ENCODE measurements at places on chromosomes 2 and 18.

DNA sequence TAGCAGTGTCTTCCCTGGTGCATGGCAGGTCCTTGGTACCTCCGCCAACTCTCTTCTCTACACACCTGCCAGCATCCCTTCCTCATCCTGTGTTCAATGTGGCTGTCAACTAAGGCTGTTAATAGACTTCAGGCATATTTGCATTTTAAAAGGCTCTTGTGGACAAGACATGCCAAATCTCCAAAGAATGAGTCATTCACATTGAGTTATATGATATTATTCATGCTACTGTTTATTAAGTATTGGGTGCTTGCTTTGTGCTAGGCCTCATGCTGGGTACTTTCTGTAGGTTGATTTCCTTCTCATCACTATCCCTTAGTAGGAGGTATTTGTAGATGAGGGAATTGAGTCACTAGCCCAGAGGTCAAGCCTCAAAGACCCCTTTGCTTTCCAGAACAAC lies 5.2 kb downstream of the MYO1B start:
- DNase-seq = no peak

GRCh38 chr18:789397-789796 lies 22.6 kb downstream of the YES1 start:
- no peak for DNase-seq

- DNase-seq = no peak
Measured at GRCh38 chr2:101899871-101900270, 91.9 kb upstream of the IL1R2 start.

DNA sequence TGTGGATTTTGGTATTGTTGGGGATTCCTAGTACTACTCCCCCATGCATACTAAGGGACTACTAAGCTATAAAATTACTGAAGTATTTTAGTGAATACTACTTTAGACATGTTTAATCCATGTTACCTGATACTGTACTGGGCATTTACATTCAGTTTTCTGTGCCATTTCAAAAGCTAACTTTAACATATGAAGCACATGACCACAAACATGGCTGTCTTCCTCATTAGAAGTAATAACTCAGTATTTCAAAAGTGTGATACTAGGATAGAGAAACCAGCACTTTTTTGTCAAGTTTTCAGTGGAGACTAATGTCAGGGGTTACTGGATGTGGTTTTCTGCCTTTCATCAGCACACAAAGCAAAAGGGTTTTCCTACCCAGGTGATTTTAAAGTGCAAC lies 27.9 kb downstream of the WDR33 start:
- no peak for DNase-seq

GRCh38 chr18:12857215-12857905 lies 26.7 kb downstream of the PTPN2 start:
- no peak for DNase-seq

DNA sequence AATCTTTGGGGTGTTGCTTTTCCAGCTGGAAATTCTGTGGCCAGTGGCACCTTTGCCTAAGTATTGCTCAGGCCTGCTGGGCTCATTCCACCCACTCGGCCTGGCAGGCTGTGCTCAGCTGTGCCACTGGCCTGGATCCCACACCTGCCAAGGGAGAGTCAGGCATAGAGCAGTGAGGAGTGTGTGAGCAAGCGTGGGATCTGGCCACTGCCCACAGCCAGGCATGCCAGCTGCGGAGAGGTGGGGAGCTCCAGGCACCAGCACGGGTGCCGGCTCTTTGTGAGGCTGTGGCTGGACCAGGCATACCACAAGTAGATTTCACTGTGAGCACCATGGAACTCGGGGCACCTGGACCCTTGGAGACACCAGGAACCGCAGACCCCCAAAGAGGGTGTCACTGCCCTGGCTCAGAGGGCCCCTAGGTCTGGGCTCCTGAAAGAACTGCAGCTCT lies 118.1 kb upstream of the MAP2 start:
- no peak for DNase-seq

DNA sequence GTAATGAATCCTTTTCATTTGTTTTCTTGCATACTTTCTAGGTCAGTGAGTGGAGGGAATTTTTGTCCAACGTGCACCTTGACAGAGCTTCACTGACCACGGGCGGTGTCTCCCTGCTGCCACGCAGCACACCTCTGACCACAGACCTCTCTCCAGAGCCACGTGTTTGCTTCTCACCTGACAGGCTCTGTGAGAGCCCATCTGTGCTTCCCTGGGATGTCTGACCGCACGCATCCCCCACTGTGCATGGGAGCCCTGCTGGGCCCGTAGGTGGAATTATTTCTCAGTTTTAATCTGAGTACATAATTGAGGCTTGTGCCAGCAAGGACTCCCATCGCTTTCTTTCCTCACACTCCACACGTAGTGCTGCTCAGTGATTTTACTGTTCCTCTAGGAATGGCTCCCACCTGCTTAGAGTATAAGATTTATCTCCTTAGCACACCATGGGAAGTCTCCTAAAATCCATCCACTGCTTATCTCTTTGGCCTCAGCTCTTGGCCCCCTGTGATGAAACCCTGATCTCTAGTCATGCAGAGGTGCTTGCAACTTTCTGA lies 482.6 kb downstream of the TSN start:
- no peak for DNase-seq

GRCh38 chr2:121626777-121627524 lies 22.3 kb downstream of the CLASP1 start:
- DNase-seq = no peak

DNA sequence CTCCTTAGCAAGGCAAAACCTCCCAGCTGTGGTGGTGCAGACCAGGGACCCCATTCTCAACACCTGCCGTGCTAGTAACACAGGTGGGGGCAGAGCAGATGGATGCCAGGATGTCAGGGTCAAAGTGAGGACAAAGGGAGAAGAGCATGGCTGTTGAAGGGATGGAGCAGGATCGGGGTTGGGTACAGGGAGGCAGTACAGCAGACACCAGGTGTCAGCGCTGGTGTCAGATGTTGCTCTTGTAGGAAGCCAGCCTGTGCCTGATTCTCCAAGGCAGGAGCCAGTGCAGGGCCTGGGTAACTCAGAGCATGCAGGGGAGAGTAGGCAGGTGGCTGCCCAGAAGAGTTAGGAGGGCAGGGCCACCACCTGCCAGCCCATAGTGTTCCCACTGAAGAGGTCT lies 222.1 kb upstream of the SPRED2 start:
- DNase-seq = peak; percentile 22

- DNase-seq = peak; percentile 27
Measured at GRCh38 chr2:32652555-32653209, 24.8 kb downstream of the TTC27 start.

DNA sequence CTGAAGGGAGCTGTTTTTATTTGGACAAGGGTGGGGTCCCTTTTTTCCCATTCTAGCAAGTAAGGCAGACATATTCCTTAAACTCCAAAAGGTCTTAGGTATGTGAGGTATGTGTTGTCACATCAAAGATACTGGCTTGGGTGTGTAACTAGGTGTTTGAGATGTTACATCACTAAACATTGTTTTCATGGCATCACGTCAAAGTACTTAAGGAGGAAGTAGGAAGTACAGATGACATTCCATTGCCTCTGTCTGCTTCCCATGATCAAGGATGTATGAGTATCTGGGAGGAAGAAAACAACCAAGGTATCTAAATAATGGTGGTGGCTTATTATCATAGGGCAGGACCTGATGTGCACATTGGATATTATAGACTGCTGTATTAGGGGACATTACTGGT lies 39.3 kb downstream of the CD302 start:
- DNase-seq = no peak

GRCh38 chr2:168427451-168427850 lies 28.6 kb upstream of the CERS6 start:
- DNase-seq = no peak

GRCh38 chr2:216023055-216023648 lies 9.8 kb upstream of the MREG start:
- DNase-seq = peak; percentile 61

GRCh38 chr18:55078303-55078932 lies 119.2 kb upstream of the CCDC68 start:
- DNase-seq = no peak

- no peak for DNase-seq
Measured at GRCh38 chr2:56239030-56239429, 55.2 kb downstream of the CCDC85A start.

DNA sequence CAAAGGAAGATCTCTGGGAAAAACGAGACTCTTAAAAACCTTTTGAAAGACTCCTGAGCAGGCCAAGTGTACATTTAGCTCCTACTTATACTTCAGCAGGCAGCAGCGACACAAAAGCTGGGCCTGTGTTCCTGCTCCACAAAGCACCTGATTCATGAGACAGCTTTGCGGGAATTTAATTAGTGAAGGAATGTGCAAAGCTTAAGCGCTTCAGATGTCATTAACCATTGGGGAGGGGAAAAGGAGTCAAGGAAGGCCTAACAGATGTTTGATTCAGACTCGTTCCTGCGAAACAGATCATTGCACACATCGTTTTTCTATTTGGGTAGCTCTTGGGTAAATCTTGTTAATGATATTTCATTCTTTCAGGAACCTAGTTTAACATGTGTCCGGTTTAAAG lies 125.9 kb downstream of the MAIP1 start:
- no peak for DNase-seq

DNA sequence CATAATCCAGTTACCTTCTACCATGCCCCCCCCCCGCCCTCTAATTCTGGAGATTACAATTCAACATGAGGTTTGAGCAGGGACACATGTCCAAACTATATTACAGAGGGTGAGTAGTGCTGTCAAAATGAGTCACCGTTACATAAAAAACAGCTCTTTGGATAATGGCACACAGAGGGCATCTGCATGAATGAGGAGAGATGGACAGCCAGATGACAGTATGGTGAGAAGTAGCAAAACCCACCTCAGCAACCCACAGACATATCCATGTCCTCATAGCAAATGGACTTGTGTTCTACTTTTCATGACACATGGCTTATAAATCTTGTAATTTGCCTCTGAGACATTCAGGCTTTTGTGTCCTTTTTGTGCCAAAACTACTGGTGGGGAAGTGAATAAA lies 132.0 kb downstream of the EML6 start:
- DNase-seq = no peak

GRCh38 chr2:200616193-200616592 lies 30.4 kb downstream of the AOX1 start:
- DNase-seq = no peak

DNA sequence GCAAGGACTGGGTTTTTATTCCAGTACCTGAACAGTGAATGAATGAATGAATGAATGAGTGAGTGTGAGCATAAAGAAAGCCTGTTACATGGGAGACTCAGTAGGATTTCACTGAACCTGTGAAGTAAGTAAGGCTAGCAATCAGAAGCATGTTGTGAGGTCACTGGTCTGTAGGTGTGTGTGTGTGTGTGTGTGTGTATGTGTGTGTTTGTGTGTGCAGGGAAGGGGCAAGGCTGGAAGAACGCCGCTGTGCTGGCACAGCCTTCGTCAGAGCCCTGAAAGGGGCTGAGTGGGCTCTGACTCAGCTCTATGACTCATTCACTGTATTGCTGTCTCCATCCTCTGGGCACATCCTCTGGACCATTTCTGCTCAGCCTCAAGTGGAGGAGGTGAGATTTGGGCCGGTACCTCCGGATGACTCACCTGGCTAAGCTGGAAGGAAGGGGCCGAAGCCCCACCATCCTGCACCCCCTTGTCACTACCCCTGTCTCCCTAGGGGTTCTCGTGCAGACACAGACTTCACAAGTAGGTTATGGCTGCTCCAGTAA lies 51.4 kb upstream of the MRPL33 start:
- no peak for DNase-seq

GRCh38 chr18:77905449-77906055 lies 655.9 kb downstream of the GALR1 start:
- DNase-seq = no peak

DNA sequence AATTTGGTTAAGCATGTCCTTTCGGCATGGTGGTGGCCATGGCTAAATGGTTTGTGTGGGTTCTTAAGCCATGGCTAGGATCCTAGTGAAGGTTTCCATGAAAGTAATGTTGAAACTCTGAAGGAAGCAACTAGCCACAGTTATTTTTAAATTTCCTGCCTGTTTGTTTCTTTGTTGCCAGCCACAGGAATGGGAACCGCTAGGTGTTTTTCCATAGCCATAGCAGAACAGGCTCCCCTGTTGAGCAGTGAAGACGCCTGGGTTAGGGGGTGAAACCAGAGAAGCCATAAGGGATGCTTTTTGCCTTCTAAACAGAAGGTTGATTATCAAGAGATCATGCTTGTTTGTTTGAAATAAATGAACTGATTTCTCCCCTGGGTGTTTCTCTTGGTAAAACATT lies 60.1 kb upstream of the CHMP1B start:
- DNase-seq = no peak

GRCh38 chr2:19607931-19608771 lies 249.7 kb upstream of the OSR1 start:
- DNase-seq = peak; percentile 23

DNA sequence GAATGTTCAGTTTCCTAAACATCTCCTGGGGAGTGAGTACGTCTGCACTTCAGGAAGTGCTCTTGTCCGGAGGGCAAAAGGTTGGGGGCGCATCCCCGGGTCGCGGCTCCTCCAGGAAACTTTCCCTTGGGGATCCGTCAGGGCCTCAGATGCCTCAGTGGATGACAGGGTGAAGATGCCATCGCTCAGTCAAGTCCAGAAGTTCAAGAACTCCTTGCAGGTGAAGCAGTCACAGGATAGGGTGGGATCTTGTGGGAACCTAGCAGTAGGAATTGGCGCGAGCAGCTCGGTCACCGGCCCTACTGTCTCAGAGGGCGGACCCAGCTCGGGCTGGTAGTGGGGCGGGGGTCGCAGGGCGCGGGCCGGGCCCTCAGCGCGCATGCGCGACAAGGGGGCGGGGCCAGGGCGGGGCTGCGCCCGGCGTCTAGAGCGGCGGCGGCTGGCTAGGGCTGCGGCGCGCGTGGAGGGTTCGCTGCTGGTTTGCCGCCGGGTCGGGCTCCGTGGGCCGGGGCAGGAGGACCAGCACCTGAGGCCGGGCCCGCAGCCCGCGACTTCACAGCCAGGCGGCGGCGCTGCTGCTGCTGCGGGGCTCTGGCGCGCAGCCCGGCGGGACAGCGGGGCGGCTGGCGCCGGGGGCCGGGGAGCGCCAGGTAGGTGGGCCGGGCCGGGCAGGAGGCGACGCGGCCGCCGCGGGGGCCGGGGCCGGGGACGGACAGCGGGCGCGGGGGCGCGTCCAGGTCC lies at the start of gene INPP4A:
Gene INPP4A, plus strand, starts transcription at position 423 of the 741 bp plus-strand sequence. CDS start 75,191 bp downstream, outside the sequence.
- peak; percentile 51 for DNase-seq

DNA sequence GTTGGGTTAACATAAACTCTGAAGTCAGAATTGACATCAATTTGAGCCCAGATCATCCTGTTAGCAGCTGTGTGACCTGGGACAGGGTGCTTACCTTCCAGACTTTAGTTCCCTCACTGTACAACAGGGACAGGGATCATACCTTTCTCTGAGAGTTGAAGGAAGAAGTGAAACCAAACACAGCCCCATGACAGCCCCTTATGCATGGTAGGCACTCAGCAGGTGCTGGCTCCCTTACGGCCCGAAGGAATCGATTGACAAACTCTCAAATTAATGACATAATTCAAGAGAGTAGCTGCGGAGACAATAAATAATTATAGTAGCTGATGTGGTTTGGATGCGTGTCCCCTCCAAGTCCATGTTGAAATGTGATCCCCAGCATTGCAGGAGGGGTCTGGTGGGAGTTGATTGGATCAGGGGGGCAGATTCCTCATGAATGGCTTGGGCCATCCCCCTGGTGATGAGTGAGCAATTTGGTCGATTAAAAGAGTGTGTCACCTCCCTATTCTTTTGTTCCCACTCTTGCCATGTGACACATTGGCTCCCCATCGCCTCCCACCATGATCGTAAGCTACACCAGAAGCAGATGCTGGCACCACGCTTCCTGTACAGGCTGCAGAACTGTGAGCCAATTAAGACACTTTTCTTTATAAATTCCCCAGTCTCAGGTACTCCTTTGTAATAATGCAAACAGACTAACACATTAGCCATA lies 72.4 kb downstream of the ODC1 start:
- DNase-seq = no peak

Measured in NCI-H1694 treated with DMSO at 0.1 percent for 48 hours (cell line).